ENCODE measurements at places on chromosomes 5 and 9.

DNA sequence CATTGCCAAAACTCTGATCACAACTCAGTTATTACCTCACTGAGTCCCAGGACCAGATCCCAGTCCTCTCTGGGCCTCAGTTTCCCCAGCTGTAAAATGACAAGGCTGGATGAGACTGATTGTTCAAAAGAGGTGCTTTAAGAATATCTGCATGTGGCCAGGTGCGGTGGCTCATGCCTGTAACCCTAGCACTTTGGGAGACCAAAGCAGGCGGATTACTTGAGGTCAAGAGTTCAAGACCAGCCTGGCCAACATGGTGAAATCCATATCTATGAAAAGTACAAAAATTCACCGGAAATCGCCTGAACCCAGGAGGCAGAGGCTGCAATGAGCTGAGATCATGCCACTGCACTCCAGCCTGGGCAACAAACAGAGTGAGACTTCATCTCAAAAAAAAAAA is 8.3 kb downstream of the ATOX1 start:
- no peak for DNase-seq

DNA sequence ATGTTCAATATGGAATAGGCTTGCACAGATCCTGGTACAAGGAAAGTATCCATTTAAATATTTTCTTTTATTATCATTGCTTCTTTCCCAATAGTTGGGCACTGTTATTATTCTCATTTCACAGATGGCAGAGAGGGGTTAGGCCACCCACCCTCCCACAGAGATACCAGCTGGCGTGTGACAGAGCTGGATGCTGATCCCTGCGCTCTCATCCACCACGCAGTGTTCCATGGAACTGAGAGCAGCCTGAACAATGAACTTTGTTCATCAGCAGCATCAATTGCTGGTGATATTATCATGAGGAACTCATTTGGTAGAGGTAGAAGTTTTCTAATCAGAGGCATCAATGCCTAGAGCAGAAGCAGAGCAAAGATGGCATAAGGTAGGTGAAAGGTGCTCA is 227.9 kb downstream of the ESM1 start:
- DNase-seq, result no peak

DNA sequence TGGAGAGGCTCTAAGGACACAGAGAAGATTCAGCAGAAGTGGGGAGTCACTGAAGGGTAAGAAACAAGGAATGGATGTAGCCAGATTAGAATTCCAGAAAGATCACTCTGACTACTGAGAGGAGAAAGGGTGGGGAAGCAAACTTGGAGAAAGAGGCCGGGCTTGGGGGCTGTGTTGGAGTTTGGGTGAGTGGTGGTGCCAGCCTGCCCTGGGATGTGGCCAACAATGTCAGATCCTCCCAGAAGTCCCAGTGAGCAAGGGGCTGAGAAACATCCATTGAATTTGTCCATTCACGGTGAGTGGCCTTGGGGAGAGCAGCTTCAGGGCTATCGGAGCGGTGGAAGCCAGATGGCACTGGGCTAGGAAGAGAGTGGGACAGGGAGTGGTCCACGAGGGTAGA is 60.4 kb downstream of the COL15A1 start:
- DNase-seq, result no peak

- no peak for DNase-seq
Measured at GRCh38 chr9:72012646-72013045, 47.8 kb downstream of the C9orf57 start.

GRCh38 chr9:98627296-98627695 is 81.4 kb downstream of the GABBR2 start:
- no peak for DNase-seq

DNA sequence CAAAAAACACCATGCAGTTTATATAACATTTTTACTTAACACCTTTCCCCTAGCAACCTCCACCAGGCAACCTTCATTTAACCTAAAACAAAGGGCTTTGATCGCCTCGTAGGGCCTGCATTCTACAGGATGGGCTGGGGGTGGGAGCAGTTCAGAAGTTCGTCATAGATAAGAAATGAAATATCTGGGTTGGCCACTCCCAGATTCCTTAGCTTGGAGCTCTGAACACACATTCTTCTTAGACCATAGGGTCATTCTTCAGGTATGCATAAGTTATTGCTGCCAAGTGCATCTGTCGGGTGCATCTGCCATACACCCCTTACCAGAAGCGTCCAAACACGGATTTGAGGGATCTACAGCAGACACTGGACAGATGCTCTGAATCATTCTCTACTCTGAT is 4.3 kb upstream of the SLC22A5 start:
- no peak for DNase-seq

- no peak for DNase-seq
Measured at GRCh38 chr9:68998812-68999211, 15.1 kb downstream of the PRKACG start.

DNA sequence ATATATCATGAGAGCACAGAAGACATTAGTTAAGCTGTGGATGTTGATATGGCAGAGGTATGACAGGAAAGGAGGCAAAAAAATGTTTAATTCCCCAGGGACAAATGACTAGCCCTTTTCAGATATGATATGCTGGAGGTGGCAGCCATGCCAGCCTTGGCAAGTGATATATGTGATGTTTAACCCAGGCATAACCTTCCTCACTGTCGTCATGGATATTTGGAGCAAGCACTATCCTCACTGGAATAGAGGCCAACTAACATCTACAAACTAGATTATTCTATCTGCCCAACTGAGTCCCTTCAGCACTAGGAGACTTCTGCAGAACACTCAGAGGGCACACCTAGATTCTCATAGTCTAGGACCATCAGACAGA is 27.3 kb upstream of the SLC46A2 start:
- DNase-seq, result no peak

- no peak for DNase-seq
Measured at GRCh38 chr5:89010512-89010911, 127.5 kb upstream of the MEF2C start.

DNA sequence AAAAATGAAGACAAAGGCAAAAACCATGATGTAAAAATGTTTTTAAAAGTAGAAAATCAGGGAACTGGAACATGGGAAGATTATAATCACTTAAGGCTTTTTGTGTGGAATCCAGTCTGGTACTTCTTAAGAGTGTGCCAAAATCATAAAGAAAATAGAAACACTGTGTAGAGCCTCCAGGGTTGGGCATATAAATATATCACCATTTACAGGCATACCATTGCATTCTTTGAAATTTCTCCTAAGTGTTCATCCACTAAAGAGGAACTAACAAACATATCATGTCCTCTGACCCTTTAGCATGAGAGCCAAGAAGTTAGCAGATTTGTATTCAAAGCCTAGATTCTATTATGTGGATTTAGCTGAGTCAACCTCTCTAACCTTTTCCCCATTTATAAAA is 93.3 kb downstream of the SLF1 start:
- no peak for DNase-seq

DNA sequence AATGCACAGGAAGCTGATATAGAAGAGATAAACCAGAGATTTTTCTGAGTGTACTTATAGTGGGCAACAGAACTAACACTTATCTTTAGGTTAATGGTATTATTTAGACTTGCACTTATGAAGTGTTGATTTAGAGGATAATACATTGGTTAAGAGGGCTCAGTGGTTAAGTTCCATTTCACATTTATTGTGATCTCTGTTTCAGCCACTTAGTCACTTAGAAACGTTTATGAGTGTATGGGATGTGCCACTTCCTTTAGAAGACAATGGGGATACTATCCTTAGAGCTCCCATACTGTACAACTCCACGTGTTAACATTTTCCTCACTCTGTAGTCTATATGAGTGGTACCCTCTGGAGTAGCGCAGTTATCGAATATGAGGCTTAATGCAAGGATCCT is 57.5 kb downstream of the PIP5K1B start:
- no peak for DNase-seq

DNA sequence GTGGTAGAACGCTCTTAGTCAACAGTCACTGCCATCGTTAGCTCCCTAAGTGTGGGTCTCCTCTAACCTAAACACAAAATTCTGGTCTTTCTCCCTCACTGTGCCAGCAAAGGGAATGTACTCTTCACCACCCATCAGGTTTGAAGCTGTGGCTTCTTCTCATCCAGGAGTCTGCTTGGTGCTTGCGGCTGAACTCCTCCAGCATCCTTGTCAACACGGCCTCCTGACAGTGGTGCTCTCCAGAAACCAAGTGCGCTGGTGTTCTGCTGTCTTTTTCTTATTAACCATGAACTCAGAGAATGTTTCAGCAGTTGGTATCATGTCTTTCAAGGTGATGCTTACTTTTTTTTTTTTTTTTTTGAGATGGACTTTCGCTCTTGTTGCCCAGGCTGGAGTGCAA is 23.9 kb upstream of the LPCAT1 start:
- no peak for DNase-seq

GRCh38 chr5:88503406-88503805 is 234.8 kb upstream of the TMEM161B start:
- DNase-seq, result no peak

Data from stimulated activated CD4-positive, alpha-beta T cell treated with anti-CD3 and anti-CD28 coated beads, Interleukin-12 subunit alpha, Interleukin-12 subunit beta, amount 100 ng/mL, for 24 hours (primary cell).